Purkinje cell (primary cell): ENCODE measurements at places on chromosomes 5 and 9. TPM values are rescaled to one million over a fixed set of nuclear protein-coding genes. Genes with fewer than 3 reads are reported as not detected.

UAP1L1 gene
- not detected in 2 replicates for polyA plus RNA-seq

SOWAHA gene
- polyA plus RNA-seq = 2.9 and 6.2 TPM in 2 replicates

MAMDC2 gene
- polyA plus RNA-seq = 1.6 and 3.9 TPM in 2 replicates

CTXN3 gene
- not detected in 2 replicates for polyA plus RNA-seq

IFNA21 gene
- polyA plus RNA-seq = not detected in 2 replicates

FOXD4L6 gene
- polyA plus RNA-seq = 0.57 TPM in 1 of 2 replicates, not detected in the other

LAMC3 gene
- not detected in 2 replicates for polyA plus RNA-seq

SV2C gene
- 50.4 and 53.8 TPM in 2 replicates for polyA plus RNA-seq

PCDHGC3 gene
- polyA plus RNA-seq = 51.6 and 70.9 TPM in 2 replicates

ARID3C gene
- not detected in 2 replicates for polyA plus RNA-seq

MAP1B gene
- polyA plus RNA-seq = 515 and 658 TPM in 2 replicates

FOXD4L4 gene
- polyA plus RNA-seq = not detected in 2 replicates
